Cardiac septum (tissue), 1 donor: ENCODE measurements at places on chromosomes 2 and 18. TPM values are rescaled to one million over a fixed set of nuclear protein-coding genes. Genes with fewer than 3 reads are reported as not detected.

GRCh38 chr2:177076636-177077179 is 135.9 kb upstream of the HNRNPA3 start:
- no peak for DNase-seq

DNA sequence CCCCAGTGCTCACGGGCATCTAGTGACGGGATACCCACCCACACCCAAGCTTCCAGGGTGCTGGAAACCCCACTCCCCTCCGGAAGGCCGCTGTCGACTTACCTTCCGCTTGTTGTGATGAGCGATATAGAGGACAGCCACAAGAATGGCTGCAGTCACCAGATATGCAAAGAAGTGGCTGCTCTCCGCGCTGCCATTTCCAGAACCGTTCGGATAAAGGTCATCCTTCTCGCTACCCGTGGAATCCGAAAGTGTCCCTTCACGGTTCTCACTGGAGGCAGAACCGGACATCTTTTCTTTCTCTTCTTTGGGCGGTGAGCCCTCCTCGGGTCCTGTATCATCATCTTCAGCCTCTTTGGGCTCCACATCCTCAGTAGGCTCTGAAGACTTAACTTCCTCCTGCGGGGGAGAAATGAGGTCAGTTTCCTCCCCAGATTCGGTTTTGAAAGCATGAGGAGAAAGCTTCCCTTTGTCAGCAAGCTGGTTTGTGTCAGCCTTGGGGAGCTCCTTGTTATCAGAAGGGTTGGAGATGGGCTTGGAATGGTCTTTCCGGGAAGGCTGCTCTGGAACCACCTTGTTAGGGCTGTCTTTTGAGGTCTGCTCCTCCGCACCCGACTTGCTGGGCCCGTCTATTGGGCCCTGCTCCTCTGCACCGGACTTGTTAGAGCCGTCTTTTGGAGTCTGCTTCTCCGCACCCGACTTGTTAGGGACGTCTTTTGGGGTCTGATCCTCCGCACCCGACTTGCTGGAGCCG is 1.2 kb downstream of the TGOLN2 start:
- DNase-seq, result no peak

DNA sequence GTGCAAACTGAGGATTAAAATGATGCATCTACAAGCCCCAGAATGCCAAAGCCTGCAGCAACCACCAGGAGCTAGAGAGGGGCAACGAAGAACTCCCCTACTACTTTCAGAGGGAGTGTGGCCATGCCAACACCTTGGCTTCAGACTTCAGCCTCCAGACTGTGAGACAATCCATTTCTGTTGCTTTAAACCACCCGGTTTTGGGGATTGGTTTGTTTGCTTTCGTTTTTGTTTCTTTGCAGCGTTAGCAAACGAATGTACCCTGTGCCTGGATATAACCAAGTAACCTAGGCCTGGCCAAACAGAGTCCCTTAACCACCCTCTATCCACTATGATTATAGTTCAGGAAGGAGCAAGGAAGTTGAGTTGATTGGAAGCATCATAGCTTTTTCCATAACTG is 171.2 kb upstream of the NCK2 start:
- no peak for DNase-seq

- peak; percentile 14 for DNase-seq
Observed at GRCh38 chr18:14949800-14950664, 202.1 kb downstream of the ANKRD30B start.

DNA sequence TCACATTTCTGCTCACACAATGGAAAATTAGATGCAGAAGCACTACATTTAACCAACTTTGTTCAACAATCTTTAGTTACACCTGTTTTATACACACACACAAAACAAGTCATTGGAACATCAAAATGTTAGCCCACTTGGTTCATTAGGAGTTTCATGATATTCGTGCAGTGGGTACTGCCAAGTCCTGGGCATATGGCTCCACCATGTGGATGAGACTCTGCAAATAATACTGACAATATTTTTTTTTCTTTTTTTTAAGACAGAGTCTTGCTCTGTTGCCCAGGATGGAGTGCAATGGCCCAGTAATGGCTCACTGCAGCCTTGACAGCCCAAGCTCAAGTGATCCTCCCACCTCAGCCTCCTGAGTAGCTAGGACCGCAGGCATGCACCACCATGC is 34.5 kb upstream of the GRB14 start:
- DNase-seq, result no peak

DNA sequence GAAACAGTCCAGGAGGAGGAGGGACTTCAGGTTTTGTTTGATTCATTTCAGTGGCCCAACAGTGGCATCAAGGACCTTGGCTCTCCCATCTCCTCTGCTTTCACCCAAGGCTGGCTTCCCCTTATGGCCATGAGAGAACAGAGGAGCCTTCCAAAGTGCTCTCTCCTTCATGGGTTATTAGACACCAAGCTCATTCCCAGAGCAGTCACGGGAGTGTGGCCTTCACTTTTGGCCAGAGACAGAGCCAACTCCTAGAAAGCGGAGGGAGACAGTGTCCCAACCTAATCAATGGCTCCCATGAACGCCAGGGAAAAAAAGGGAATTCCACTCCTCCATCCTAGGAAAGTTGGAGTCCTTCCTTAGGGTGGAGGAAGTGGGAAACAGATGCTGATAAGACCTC is 871 bp upstream of the DUSP28 start:
- no peak for DNase-seq

DNA sequence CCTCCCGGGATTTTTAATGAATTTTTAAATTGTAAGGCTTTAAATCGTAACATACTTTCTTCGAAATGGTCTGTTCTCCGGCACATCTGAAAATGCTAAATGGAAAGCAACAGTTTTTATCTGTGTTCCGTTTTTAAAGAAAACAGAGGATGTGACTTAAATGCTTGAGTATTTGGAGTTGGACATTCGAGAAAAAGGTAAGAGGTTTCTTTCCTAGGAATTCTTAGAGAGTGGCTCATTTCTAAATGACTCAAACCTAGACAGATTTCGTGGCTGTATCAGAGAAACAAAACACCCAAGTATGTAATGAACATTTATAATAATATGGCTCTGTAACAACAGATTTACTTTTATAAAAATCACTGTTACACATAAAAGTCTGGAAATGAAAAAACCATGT is 177.6 kb upstream of the CCDC68 start:
- no peak for DNase-seq

DNA sequence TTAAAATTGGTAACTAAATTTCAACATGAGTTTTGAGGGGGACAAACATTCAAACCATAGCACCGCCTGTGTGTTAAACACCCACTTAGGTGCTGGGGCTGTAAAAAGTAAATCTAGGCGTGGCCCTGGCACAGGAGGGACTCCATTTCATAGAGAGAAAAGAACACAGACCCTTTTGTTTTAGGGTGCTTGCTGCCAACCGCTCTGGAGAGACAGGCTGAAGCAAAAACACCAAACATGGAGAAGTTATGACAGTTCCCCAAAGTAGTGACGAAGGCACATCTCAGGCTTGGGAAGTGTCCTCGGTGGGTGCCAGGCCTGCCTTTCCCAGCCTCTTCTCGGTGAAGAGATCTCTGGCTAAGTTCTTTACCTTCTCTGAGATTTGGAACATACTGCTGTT is 5.1 kb downstream of the ACTG2 start:
- no peak for DNase-seq

GRCh38 chr2:241198381-241199279 is 10.2 kb downstream of the ANO7 start:
- DNase-seq, result no peak

- DNase-seq, result peak; percentile 86
Observed at GRCh38 chr2:201116959-201117734, 1.2 kb downstream of the CFLAR start.

DNA sequence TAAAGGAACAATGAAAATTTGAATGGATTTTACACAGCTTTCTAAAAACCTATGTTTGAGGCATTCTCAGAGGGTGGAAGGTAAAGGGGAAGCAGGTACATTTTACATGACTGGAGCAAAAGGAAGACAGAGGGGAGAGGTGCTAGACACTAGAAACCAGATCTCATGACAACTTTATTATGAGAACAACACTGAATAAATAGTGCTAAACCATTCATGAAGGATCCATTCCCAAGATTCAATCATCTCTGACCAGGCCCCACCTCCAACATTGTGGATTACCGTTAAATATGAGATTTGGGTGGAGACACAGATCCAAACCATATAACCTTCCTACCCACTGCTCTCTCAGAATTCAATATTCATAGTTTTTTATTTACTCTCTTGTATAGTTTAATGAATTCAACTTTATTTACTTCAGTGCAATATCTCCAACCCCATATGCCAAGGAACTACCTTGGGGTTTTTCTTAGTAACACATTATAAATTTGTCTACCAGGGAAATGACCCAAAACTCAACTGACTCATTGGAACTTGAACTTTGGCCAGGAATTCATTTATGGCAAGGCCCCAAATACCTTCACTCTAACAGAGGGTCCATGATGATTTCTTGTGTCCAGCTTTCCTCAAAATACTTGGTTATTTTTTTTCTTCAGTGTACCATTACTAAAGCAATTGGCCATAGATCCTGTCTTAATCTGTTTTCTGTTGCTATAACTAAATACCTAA is 317.8 kb downstream of the GULP1 start:
- DNase-seq, result no peak

DNA sequence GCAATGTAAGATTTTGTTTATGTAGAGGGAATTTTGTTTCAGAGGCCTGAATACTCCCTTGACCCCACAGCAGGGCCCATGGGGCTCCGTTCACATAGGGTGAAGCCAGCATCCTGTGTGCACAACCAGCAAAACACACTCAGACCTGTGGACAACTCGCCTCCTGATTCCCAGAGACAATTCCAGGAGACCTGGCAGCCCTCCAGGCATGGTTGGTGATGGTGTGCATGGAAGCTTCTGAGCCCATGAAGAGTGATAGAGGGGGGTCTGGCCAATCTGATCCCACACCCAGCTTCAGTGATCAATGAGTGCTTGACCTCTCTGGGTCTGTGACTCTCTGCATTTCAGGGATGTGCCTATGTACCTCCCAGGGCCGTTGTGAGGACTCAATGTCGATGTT is 91.0 kb upstream of the RAB6C start:
- no peak for DNase-seq

DNA sequence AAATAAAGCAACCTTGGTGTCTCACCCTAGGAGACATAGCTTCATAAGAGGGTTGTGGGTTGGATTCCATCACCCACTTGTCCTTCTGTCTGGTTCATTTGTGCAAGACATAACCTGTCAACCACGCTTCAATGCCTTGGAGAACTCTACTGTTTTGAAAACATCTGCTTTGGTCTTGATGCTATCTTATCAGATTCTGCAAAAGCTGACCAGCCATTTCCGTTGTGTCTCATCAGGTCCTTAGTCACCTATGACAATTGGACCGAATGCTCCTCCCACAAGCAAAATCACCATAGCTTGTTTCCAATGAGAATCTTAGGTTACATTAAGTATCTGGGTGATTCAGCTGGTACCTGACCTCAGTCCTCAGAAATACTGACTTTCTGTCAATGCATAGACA is 35.4 kb downstream of the STAT4 start:
- no peak for DNase-seq

- no peak for DNase-seq
Observed at GRCh38 chr2:168793596-168793995, 8.8 kb upstream of the NOSTRIN start.

DNA sequence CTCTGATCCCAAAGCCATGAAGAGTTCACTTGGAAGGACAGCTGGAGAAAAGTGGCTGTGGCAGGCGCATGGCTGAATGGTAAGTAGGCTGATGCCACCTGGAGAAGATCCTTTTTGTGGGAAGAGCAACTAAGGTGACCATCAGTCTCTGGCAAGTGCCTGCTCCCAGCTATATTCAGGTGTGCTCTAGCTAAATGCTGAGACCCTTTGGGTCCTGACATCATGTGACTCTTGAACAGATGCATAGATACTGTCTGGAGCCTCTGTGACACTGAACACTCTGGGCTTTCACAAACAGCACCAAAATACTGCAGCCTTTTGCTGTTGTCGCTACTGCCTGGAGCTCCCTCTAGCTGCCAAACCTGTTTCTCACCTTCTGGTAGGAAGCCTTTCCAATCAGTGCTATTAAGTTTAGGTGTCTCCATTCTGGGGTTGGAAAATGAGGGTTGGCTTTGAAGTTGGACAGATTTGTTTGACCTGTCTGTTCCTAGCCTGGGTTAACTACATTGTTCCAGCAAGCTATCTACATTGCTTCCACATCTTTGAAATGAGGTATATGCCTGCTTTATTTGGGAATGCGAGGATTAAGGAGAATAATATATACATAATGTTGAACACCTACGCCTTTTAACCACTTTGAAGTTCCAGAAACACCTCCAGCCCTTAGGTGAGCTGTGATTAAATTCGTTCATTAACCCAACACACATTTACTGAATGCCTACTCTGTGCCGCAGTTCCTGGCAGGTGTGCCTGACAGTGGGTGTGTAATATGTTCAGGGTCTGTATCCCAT is 3.1 kb downstream of the EGR4 start:
- no peak for DNase-seq

- no peak for DNase-seq
Observed at GRCh38 chr2:28430377-28430765, 37.7 kb downstream of the FOSL2 start.

The FOSL2 gene
- total RNA-seq, result 65.4 TPM

The CFAP53 gene
- 0.48 TPM for total RNA-seq

The IKZF2 gene
- 5.6 TPM for total RNA-seq

The NEUROD1 gene
- total RNA-seq, result not detected

The C1QL2 gene
- not detected for total RNA-seq

The TMEM247 gene
- total RNA-seq, result not detected

The KIAA2012 gene
- not detected for total RNA-seq

The KYNU gene
- total RNA-seq, result 0.67 TPM

The SNTG2 gene
- 1.0 TPM for total RNA-seq

The SKA1 gene
- total RNA-seq, result 0.13 TPM

The HJURP gene
- not detected for total RNA-seq

The UGT1A10 gene
- not detected for total RNA-seq
